Lower lobe of right lung (tissue), 2 donors: ENCODE measurements at places on chromosomes 3 and 15. TPM values are rescaled to one million over a fixed set of nuclear protein-coding genes. Genes with fewer than 3 reads are reported as not detected.

The TMIE gene
- 1.0 TPM for total RNA-seq

The LTF gene
- total RNA-seq, result 53.5 TPM

The HTR3E gene
- not detected for total RNA-seq

The UROC1 gene
- not detected for total RNA-seq

- H3K4me1 ChIP-seq, result no peaks in the 10 kb centered on the region
Measured at GRCh38 chr3:101913168-101913567, 63.9 kb downstream of the NFKBIZ start.
